Muscle of leg (tissue), 16 donors: ENCODE measurements at places on chromosomes 2 and 18.

DNA sequence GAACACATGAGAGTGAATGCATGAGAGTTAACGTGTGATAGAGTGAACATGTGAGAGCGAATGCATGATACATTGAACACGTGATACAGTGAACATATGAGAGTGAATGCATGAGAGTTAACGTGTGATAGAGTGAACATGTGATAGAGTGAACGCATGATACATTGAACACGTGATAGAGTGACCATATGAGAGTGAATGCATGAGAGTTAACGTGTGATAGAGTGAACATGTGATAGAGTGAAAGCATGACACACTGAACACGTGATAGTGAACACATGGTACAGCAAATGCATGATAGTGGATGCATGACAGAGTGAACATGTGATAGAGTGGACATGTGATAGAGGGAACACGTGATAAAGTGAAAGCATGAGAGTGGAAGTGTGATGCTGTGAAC, 517.9 kb downstream of the EIPR1 start:
- no peak for DNase-seq
- H3K4me3 ChIP-seq = no peak overlapping the region
- no peaks in the 10 kb centered on the region for H3K36me3 ChIP-seq
- no peaks in the 10 kb centered on the region for H3K4me1 ChIP-seq

GRCh38 chr2:25249785-25250184, 81.4 kb upstream of the POMC start:
- H3K4me3 ChIP-seq = no peak overlapping the region
- H3K27ac ChIP-seq = no peak overlapping the region
- no peak for DNase-seq

DNA sequence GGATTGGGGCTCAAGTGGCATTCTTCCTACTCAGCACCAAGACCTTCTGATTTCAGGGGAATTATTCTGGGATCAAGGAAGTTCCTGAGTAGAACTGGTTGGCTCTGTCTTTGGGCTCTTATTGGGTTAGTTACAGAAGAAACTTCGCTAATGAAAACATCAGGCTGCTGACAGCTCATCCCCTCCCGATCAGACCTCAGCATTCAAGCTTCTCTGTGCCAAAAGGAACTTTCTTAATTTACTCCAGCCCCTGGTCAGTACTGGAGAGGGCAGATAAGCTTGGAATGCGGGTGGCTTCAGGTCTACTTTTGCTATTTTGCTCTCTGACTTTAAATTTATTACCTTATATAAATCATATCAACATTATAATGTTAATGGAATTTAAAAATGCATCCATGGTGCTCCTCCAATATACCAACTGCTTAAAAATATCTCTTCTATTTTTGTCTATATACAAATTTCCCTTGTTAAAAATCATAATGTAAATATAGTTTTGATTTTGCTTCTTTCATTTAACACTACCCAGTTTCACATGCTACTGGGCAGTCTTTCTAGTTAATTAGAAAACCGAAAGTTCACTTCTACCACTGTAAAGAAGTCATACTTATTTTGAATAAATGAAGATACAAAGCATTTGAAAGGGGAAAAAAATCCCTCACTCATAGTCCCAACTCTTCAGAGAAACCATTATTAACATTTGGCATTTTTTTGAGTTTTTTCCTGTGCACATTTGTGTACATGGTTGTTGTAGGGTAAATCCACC, 34.4 kb downstream of the PCARE start:
- H3K27me3 ChIP-seq = peaks cover 2% of the 10 kb centered on the region
- no peak overlapping the region for H3K4me3 ChIP-seq
- H3K4me1 ChIP-seq = peaks cover 20% of the 10 kb centered on the region
- H3K27ac ChIP-seq = no peak overlapping the region
- no peaks in the 10 kb centered on the region for H3K36me3 ChIP-seq
- no peak for DNase-seq

- H3K4me1 ChIP-seq = peaks cover 22% of the 10 kb centered on the region
- no peaks in the 10 kb centered on the region for H3K27me3 ChIP-seq
- H3K36me3 ChIP-seq = no peaks in the 10 kb centered on the region
- peak; percentile 77 for DNase-seq
- H3K27ac ChIP-seq = peak overlapping the region; percentile 97
Measured at GRCh38 chr18:55419947-55420664, 167.9 kb downstream of the TCF4 start.

DNA sequence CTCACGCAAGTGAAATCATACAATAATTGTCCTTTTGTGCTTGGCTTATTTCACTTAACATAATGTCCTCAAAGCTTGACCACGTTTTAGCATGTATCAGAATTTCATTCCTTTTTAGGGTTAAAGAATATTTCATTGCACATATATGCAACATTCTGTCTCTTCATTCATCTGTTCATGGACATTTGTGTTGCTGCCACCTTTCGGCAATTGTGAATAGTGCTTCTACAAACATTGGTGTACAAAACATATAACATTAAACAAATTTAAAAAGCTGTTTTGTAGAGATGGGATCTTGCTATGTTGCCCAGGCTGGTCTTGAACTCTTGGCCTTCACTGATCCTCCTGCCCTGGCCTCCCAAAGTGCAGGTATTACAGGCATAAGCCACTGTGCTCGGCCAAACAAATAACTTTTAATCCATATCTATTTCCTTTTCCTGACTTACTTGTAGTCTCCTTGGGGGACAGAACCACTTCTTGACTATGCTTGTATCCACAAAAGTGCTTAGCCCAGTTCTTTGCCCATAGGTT, 209.3 kb downstream of the SLC4A3 start:
- no peaks in the 10 kb centered on the region for H3K36me3 ChIP-seq
- no peak overlapping the region for H3K4me3 ChIP-seq
- no peaks in the 10 kb centered on the region for H3K4me1 ChIP-seq
- DNase-seq = peak; percentile 68
- H3K27ac ChIP-seq = no peak overlapping the region
- no peaks in the 10 kb centered on the region for H3K27me3 ChIP-seq

GRCh38 chr2:219611866-219612576, 14.4 kb downstream of the STK11IP start:
- H3K27ac ChIP-seq = no peak overlapping the region
- H3K27me3 ChIP-seq = no peaks in the 10 kb centered on the region
- DNase-seq = no peak
- H3K4me3 ChIP-seq = no peak overlapping the region
- peaks cover 68% of the 10 kb centered on the region for H3K36me3 ChIP-seq
- peaks cover 12% of the 10 kb centered on the region for H3K4me1 ChIP-seq

DNA sequence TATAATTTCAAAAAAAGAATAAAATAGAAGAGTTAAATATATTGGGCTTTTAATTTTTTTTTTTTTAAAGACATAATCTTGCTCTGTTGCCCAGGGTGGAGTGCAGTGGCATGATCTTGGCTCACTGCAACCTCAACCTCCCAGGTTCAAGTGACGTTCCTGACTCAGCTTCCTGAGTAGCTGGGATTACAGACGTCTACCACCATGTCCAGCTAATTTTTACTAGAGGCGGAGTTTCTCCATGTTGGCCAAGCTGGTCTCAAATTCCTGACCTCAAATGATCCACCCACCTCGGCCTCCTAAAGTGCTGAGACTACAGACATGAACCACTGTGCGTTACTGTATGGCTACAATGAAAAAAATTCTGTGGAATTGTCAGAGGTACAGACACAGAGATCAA, 98.1 kb upstream of the RGPD4 start:
- no peaks in the 10 kb centered on the region for H3K36me3 ChIP-seq
- H3K27me3 ChIP-seq = no peaks in the 10 kb centered on the region
- DNase-seq = no peak
- no peaks in the 10 kb centered on the region for H3K4me1 ChIP-seq
- H3K27ac ChIP-seq = no peak overlapping the region

- H3K27me3 ChIP-seq = no peaks in the 10 kb centered on the region
- no peaks in the 10 kb centered on the region for H3K4me1 ChIP-seq
- no peak overlapping the region for H3K4me3 ChIP-seq
- no peak overlapping the region for H3K27ac ChIP-seq
Measured at GRCh38 chr2:32617599-32618189, 10.2 kb upstream of the TTC27 start.

- no peak overlapping the region for H3K4me3 ChIP-seq
- no peaks in the 10 kb centered on the region for H3K27me3 ChIP-seq
- DNase-seq = no peak
- no peak overlapping the region for H3K27ac ChIP-seq
- no peaks in the 10 kb centered on the region for H3K36me3 ChIP-seq
Measured at GRCh38 chr2:43169987-43170386, 56.4 kb downstream of the ZFP36L2 start.

- H3K27ac ChIP-seq = no peak overlapping the region
- H3K36me3 ChIP-seq = no peaks in the 10 kb centered on the region
- H3K4me1 ChIP-seq = no peaks in the 10 kb centered on the region
- DNase-seq = no peak
- H3K4me3 ChIP-seq = no peak overlapping the region
Measured at GRCh38 chr2:145230546-145230945, 710.6 kb upstream of the ZEB2 start.

GRCh38 chr2:24909555-24910177, 10.4 kb downstream of the ADCY3 start:
- H3K27ac ChIP-seq = no peak overlapping the region
- H3K4me1 ChIP-seq = peaks cover 1% of the 10 kb centered on the region
- DNase-seq = no peak
- no peaks in the 10 kb centered on the region for H3K27me3 ChIP-seq
- H3K4me3 ChIP-seq = no peak overlapping the region

- no peaks in the 10 kb centered on the region for H3K27me3 ChIP-seq
- H3K27ac ChIP-seq = no peak overlapping the region
- no peak overlapping the region for H3K4me3 ChIP-seq
- no peaks in the 10 kb centered on the region for H3K36me3 ChIP-seq
Measured at GRCh38 chr2:197140045-197140444, 170.5 kb downstream of the ANKRD44 start.

DNA sequence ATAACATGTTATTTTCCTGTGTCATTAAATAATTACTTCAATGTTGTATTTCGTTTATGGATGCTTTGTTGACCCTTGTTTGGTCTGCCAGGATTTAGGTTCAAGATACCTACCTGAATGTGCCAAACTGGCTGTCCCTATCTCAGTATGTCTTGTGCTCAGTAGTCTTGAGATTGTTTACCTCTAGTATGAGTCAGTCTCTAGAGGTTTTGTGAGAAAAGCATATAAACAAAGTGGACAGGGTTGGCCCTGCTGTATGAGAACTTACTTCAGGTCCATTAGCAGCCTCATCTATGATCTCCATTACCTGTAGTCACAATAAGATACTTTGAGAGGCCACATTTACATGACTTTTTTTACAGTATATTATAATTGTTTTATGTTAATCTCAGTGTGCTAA, 17.8 kb downstream of the DDX18 start:
- H3K4me1 ChIP-seq = peaks cover 7% of the 10 kb centered on the region
- H3K36me3 ChIP-seq = peaks cover 46% of the 10 kb centered on the region
- H3K27me3 ChIP-seq = no peaks in the 10 kb centered on the region
